ENCODE measurements at places on chromosomes 13 and 19.

DNA sequence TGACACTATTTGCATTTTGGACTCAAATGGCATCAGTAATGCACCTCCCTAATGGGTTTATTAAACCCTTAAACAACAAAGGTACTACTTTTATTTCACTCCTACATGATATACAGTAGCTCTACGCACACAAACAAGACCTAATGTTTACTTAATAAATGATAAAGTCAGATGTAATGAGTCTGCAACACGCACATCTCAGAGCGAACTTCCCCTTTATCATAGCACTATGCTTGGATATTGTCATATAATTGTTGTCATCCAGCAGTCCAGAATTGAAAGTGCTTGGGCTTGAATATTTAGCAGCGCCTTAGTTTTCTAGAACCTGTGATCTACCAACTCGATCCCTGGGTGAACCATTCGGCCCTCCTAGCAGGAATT, 772 bp downstream of the PARP4 start:
- no peak for DNase-seq

DNA sequence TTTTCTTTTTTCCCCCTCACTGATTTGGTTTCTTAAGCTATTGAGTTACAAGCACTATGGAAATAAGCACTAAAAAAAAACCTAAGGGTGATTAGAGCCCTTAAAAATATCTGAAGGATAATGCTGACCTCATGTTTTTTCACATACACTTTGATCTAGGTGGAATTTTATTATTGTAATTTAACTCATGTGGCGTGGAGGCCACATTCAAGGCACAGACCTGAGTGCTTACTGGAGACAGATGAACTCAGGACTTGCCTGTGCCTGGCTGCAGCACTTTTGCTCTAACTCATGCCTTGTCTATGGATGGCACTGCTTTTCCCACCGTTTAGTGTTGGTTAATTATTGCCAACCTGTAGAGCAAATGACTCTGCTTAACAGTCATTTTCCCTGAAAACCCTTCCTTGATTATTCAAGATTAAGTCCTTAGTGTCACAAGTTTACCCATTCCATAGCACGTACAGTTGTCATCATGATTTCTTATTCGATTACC, 541.4 kb downstream of the GPC6 start:
- no peak for DNase-seq

DNA sequence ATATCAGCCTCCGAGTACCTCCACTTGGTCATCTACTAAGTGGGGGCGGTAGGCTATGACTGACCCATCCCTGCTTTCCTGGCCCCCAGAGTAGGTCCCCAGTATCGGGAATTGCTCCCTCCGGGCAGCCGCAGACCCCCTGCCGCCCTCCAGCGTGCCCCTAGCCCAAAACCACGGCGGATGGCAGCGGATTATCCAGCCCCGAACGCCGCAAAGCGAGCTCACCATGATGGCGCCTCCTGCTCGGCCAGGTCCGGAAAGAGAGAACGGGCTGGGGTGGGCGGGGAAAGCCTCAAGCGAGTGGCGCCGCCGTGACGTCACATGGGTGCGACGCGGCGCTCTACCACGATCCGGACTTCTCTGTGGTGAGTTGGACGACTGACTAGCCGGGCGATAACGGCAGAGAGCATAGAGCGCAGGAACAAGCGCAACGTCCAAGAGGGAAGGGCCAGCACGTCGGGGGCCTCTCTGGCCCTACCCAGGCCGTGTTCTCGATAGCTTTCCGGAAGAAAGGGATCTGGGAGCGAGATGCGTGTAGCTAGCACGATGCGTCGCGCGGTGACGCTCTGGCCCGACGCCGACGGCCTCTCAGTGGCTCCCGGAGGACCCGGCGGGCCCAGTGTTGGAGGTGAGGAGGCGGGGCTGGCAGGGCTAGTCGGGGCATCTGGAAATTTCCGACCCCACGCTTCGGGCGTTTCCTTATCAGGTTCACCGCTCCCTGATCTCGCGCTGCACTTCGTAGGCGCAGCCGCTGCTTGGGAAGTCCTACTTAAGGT, at the start of the genes RPL18 and SPHK2:
RPL18 (minus strand) TSS at position 263 of the 776 bp plus-strand sequence; CDS start at position 228, 35 bp downstream.
SPHK2 (plus strand) TSS at position 591 of the 776 bp plus-strand sequence. CDS start 1,009 bp downstream, outside the sequence.
- DNase-seq = peak; percentile 99

GRCh38 chr13:111347438-111347837, 27.0 kb downstream of the TEX29 start:
- no peak for DNase-seq

GRCh38 chr13:40306817-40307216, 359.6 kb downstream of the FOXO1 start:
- no peak for DNase-seq

- no peak for DNase-seq
Measured at GRCh38 chr13:67133476-67133875, 96.7 kb downstream of the PCDH9 start.

DNA sequence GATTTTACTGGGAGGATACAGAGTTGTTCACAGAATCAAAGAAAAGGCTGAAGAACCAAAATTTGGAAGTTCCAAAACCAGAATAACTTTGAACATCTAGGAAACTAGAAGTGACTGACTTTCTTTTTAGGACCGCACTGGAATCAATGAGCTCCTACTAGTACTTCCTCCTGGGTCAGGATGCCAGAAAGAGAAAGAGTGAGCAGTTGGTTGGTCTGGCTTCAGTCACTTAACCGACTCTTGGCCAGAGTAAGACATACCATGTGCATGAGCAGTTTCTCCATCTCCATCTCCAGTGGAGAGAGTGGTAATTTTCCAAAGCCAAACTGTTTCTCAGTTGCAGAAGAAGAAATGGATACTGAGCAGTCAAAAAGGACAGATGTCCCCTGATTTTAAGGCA, 27.1 kb upstream of the MTUS2 start:
- no peak for DNase-seq

DNA sequence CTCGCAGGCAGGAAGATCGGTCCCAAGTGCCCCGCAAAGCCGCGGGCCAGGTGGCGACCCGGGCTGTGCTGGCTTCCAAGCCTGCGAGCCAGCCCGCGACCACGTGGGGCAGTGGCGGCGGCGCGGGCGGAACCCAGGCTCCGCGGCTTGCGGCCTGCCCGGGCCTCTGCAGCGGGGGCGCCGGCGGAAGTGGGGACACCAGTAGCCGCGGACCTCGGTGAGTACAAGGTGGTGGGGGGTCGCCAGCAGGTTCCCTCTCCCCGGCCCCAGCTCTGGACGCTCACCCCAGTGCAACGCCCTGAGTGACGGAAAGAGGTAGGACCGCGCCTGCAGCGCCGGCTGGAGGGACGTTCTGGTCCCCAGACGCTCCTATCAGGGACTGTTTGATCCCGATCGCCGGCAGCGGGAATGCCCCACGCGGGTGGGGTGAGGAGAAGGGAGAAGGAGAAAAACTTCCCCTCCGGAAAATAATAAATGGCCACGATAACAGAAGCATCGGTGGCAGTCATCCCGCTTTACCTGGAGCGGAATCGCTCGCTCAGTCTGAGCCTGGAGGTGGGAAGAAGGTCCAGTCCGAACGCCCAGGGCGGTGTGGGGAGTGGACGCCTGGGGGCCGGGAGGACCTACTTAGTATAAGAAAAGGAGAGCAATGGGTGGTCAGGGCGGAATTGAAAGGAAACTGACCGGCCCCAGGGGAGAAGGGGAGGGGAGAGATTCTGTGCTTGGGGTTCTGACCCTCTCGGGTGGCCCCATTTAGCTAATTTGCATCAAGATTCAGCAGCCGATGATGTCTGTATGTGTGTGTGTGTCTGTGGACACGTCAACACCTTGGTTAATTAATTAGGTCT, at the start of gene GEMIN7:
GEMIN7 (plus strand) TSS at position 198 of the 848 bp plus-strand sequence. CDS start 10,855 bp downstream, outside the sequence.
- DNase-seq = peak; percentile 82

GRCh38 chr19:6222884-6223283, 56.9 kb downstream of the MLLT1 start:
- no peak for DNase-seq

- DNase-seq = no peak
Measured at GRCh38 chr13:35594096-35594495, 117.6 kb upstream of the MAB21L1 start.

DNA sequence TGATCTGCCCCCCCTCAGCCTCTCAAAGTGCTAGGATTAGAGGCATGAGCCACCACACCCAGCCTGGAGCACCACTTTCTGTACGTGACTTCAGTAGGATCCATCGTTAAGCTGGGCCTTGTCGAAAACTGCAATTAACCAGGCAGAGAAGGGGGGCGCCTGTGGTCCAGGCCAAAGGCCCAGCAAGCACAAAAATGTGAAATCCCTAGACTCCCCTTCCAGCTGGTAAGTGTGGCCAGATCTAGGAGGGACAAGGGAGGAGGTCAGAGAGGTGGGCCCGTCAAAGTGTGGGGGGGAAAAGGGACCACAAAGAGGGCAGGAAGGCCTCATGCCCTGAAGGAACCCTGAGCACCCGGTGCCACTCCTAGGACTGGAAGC, 13.8 kb downstream of the DDX39A start:
- no peak for DNase-seq

GRCh38 chr19:48777720-48778119, 22.4 kb downstream of the FGF21 start:
- DNase-seq = no peak

DNA sequence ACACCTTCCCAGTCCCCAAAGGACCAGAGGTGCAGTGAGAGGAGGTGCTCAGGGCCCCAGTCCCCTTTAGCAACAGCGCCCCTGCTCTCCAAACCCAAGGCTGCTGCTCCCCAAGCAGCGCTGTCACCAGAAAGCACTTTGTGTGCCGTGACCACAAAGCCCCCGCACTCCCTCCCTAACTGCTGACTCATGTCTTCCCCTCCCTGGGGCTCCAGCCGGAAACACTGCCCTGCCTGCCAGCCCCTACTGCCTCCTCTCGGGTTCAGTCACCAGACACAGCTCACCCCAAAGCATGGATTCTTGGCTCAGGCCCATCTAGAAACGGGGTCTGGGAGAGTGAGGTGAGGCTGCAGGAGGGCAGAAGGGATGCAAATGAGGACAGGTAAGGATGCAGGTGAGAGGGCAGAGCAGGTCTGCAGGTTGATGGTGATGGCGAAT, 4.9 kb upstream of the TNFSF14 start:
- DNase-seq = peak; percentile 57

DNA sequence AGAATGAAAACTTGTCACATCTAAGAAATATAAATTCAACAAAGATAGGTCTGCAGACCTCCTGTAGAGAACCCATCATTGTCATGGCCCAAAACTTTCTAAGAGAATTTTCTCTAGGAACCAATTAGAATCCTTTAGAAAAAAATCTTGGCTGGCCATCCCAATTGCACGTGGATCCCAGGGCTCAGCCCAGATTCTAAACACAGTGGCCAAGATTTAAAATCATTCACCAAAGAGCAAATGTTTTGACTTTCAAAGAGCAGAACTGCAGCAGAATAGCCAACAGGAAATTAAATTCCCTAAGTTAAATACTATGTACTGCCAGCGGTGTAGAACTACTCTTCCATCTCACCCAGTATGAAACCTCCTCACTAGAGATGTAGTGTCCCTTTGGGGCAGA, 21.3 kb downstream of the IPO5 start:
- DNase-seq = no peak

DNA sequence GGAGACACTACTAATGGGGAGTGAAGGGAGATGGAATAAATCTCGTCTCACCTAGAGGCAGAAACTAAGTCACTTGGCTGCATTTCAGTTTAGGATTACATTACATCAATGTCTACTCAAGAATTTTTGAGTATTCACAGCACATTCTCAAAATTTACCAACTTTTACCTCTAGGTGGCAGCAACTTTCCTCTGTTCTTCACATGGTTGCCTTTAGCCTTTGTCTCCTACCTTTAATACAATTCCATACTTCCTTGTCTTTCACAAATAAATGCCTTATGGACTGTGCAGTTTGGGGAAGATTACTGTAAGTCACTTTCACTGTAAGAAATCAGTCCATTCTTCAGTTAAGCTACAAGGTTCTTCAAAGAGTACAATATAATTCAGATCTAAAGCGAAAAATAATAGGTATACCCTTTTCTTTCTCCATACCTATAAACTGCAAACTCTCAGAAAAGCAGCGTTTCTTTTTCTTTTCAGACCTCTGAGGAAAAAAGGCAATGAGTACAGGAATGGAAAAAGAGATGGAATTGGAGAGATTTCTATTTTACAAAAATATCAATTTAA, 379.4 kb downstream of the KLF12 start:
- no peak for DNase-seq

DNA sequence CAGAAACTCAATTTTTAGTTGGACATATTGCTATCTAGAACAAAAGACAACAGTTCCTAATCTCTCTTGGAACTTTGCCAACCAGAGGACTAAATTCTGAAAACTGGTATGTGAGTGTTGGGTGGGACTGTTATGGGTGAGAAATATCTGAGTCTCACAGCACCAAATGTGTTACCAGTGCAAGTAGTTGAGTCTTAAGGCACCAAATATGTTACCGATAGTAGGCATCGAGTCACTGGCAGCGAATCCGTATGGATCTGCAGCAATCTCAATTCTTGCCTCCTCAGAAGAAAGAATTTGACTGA, 575.2 kb downstream of the DACH1 start:
- no peak for DNase-seq

Data from right hindlimb (tissue), 1 donor.